ENCODE measurements at places on chromosomes 2 and 18.

DNA sequence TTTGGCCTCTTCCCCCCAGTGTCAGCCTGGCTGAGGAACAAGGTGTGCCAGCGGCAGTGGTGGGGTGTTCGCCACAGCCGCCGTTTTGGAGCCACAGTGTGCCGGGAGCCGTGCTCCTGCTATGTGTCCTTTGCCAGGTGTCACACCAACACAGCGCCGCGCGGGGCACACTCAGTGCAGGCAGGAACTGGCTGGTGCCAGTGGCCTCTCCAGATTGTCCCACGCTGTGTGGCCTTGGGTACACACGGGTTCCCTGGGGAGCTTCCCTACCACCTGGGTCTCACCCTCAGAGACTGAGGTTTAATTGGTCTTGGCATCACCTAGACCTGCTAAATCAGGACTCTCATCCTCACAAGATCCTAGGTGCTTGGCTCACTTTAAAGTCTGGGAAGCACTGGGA lies 171.6 kb downstream of the LDLRAD4 start:
- DNase-seq: no peak

DNA sequence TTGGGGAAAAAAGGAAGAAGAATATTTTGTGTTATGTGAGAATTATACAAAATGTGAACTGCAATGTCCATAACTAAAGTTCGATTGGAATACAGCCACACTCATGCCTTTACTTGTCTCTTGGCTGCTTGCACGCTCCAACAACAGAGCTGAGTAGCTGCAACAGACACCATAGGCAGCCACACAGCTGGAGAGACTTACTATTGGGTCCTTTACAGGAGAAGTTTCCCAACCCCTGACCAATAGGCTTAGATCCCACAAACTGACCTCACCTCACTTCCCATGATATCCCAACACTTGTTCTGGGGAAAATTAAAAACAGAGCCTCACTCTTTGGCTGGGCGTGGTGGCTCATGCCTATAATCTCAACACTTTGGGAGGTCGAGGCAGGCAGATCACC lies 213.8 kb downstream of the SH3BP4 start:
- DNase-seq: no peak

DNA sequence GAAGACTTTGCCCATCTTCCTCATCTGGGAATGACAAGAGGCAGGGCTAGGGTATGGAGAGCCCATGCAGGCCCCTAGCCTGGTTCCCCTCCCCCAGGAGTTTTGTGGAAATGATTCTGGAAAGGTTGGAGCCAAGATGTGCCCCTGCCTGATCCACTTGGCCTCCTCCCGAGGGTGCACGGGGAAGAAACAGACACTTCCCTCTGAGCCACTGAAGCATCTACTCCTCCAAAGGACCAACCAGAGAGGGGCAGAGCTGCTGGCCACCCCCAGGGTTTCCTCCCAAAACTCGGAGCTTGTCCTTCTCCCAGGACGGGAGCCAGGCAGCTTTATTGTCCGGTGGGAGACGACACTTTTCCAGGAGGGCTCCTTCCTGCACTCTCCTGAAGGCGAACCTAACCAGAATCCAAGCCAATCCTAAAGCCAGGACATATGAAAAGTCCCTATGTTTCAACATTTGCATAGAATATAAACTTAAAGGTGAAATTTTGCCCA lies 149.2 kb upstream of the COPS8 start:
- DNase-seq: no peak

- no peak for DNase-seq
Observed at GRCh38 chr2:135829378-135830135, 7.4 kb downstream of the LCT start.

DNA sequence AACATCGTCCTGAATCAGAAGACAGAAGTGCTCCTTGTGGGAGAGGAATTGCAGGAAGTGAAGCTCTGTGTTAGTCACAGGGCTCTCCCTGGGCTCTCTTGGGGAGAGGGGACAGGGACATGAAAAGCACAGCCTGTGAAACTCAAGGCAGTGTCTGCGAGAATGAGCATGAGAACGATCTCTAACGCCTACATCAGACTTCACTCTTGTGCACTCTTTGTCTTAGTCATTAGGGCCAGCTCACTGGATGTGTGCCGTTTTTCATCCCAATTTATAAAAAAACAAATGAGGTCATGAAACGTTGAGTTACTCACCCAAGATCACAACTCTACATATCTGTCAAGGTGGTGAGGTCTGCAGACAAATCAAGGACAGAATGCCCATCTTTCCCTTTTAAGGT lies 27.0 kb upstream of the TWIST2 start:
- DNase-seq: no peak

DNA sequence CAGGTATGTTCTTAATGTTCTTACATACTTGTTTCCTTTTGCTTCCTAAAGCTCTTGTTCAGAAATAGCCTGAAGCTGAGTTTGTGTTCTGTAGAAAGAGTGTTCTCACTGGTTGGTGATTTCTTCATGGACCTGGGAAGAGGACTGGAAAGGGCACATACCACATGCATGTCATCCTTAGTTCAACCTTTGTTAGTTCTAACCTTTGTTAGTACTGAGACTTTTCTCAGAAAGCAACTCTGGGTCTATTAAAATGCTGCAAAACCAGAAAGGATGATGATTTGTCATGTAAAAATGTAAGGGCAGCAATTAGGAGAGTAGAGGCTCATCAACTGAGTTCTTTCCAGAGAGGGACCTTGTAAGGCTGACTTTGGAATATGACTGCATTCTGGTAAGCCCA lies 2.5 kb upstream of the FAP start:
- DNase-seq: no peak

- no peak for DNase-seq
Observed at GRCh38 chr2:44928483-44929158, 12.9 kb upstream of the SIX3 start.

All from hematopoietic multipotent progenitor cell treated with erythropoietin and hydrocortisone succinate and interleukin-3 and kit ligand, for 8 days (in vitro differentiated cells).